ENCODE measurements at places on chromosomes 1 and 21.

- DNase-seq: no peak
Measured at GRCh38 chr1:94884507-94884906, 42.4 kb downstream of the CNN3 start.

DNA sequence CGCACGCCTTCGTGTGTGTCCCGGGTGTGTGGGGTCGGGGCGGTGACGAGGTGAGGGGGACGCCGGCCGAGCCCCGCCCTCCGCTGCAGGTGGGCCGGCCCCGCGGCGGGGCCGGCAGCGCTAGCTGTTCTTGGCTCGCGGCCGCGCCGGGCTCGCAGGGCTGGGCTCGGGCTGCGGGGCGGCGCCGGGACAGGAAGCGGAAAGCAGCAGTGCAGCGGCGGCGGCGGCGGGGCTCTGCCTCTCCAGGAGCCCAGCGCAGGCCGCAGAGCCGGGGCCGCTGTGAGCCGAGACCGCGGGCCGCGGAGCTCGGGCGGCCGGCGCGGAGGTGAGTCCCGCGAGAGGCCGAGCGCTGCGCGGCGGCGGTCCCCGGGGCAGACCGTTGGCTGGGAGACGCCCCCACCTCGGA lies at the start of gene VANGL1:
TSS of gene VANGL1 (plus strand) at position 209 of the 406 bp plus-strand sequence. CDS start 9,444 bp downstream, outside the sequence.
- peak; percentile 69 for DNase-seq

- DNase-seq: no peak
Measured at GRCh38 chr1:65979136-65980044, 186.7 kb downstream of the PDE4B start.

GRCh38 chr1:174051956-174052355 lies 29.8 kb upstream of the RC3H1 start:
- no peak for DNase-seq

DNA sequence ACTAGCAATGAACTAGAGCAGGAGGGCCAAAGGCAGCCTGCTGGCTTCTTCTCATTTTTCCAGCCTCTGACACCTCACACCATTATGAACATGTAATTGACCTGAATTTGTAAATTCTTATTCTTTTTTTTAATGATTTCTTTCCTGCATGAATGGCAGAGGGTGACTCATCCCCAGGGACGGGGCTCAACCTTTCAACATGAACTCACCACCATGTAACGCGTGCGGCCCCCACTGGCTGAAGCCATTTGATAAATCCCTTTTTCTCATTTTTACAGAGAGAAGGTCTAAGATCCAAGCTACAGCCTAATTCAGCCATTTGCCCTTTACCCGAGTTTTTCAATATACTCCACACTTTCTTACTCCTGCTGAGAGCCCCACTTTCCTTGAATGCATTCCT lies 9.3 kb upstream of the ETS2 start:
- DNase-seq: no peak

DNA sequence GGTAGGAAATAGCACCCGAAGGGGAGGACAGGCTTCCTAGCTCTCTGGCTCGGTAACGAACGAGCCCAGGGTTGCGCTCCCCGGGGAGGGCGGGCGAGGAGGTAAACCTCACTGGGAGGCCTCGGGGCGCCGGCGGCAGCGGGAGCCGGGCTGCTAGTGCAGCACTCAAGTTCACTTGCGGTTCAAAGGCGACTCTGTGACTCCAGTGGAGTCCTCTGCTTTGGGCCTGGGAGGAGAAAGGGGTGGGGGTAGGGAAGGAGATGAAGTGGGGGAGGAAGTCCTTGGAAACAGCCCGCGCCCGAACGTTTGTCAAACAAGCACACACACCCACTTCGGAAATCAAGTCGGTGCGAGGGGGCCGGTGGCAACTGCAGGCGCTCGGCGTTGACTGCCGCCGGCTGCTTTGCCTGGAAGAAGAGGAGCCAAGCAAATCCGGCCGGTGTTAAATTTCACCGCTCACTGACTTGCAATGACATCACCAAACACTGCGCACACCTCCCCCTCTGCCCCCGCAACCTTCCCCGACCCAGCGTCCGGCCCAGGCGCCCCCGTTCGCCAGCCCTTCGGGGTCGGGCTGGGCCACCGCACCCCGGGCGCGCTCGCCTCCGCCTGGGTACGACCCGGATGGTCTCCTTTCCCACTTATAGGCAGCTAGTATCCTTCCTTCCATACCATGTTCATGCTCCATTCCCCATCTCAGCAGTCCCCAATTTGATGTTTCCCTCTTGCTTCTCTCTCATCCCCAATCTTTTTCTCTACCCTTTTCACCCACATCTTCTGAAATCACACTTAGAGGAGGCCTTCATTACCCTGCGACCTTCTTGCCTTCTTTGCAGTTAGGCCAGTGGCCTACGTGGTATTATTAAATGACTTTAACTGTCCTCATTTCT lies at the start of gene COL24A1:
TSS of gene COL24A1 (minus strand) at position 207 of the 890 bp plus-strand sequence. CDS start 376 bp downstream, outside the sequence.
- peak; percentile 25 for DNase-seq

DNA sequence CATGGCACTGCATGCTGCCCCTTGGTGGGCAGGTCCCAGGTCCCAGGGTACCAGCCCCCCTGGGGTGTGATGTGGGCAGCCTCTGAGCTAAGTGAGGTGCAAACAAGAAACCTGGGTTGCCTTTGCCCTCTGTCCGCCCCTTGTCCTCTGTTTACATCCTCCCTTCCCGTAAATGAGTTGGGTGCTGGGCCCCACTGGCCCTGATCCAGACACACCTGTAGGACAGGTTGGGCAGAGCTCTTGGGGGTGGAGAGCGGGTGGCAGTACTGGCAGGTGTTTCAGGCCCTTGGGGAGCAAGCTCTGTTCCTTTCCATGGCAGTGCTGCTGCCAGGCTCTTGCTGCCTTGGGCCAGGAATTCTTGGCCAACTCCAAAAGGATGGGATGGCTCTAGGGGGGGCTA lies 35.8 kb downstream of the ELF3 start:
- DNase-seq: peak; percentile 74

GRCh38 chr1:50605186-50605875 lies 182.1 kb upstream of the DMRTA2 start:
- DNase-seq: peak; percentile 71

GRCh38 chr1:167274061-167274460 lies 53.4 kb downstream of the POU2F1 start:
- no peak for DNase-seq

Measured in NCI-H2171 treated with DMSO at 0.1 percent for 48 hours (cell line).